ENCODE measurements at places on chromosomes 11 and 22.
A peak's percentile ranks its signal among the peaks of the same experiment; 100 is the strongest.

- DNase-seq, result no peak
These were observed 58.5 kb upstream of the PARVA start for GRCh38 chr11:12318791-12319438.

DNA sequence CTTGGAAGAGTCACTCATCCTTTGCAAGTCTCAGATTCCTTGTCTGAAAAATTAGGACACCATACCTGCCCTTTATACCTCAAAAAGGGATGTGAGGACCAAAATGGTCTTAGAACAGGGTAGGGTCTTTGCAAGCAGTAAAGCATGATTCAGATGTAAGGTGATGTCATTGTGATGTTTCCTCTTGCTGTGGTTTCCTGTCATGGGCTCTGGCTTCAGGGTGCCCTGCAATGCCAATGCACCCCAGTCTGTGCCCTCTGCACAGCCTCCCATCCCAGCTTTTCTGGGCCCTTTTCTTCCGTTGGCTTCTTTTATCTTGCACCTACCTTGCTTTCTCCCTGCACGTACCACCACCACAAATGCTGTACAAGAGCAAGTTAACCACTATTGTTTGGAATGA, 87.8 kb upstream of the NNMT start:
- no peak for DNase-seq

DNA sequence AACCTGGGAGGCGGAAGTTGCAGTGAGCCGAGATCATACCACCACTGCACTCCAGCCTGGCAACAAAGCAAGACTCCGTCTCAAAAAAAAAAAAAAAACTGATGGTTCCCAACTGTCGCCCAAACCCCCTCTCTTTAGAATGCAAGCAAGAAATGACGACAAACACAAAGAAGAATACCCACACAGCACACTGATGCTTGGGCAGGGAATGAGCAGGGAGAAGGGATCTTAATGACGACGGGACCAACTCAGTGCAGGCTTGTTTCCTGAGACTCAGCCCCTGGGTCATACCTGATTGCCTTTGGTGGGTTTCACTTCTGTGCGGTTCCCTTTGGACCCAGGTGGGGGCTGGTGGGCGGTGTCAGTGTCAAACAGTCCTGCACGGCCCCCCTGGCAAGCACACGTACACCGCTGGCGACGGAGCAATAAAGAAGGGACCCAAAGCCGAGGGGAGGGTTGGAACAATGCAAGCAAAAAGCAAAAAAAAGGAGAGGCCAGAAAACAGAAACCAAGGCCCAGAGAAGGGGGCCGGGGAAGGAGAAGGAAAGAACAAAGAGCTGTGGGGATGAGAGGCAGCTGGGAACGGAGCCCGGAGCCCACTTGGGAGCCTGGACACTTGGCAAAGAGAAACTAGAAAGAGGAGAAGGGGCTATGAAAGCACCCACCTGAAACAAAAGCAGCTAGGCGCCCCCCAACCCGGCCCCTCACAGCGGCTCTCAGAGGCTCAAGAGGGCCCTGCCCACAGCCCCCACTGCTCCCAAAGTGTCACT, 99.6 kb downstream of the CELSR1 start:
- DNase-seq, result no peak

DNA sequence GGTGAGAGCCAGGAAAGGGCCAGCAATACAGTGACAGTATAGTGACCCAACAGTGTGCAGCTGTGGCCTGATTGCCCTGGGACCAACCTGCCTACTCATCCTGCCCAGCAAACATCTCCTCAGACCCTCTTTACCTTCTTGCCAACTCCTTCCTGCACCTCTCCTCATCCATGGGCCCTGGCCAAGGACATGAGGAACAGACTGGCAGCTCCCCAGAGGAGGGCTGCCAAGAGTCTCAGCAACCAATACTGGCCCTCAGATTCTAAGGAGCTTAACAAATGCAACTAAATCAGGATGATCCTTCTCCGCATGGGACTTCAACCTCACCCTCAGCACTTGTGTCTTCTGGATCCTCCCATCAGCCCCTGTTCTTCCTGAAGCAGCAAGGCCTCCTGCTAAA, 77.0 kb downstream of the RPL27A start:
- DNase-seq, result no peak

GRCh38 chr22:21020802-21021429, 6.0 kb downstream of the P2RX6 start:
- peak; percentile 38 for DNase-seq

- no peak for DNase-seq
These were observed 204.2 kb downstream of the GRM5 start for GRCh38 chr11:88861618-88862017.

- DNase-seq, result no peak
These were observed 316.9 kb downstream of the JRKL start for GRCh38 chr11:96706761-96707160.

DNA sequence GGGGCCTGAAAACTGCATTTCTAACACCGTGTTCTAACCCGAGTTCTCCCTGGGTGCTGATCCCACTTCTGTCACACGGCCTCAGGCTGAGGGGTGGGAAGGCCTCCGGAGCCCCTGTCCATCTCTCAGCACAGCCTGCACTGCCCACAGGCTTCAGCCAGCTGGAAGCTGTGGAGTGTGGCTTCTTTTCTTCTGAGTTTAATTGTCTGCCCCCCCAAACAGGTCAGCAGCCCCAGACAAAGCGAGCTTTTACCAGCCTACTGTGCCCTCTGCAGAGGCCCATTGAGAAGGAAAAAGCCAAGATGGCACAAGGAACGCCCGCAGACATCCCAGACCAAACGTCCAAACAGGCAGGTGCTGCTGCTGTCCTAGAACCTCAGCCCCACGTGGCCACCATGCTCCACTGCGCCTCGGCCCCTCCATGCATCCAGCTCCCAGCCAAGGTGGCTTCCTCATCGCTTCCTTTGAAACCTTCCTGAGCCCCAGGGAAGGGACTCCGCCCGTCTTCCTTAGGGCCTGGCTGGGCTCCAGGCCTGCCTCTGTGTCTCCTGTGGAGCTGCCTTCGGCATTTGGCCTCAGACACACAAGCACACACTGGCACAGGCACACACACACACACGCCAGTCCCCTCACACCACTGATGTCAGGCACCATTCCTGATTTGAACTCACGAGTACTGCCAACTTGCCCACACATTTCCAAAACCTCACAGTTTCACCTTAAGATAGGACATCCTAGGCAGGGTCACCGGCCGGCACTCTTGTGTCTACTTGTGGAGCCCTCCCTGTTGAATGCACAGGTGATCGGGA, 1.7 kb downstream of the MOB2 start:
- no peak for DNase-seq

GRCh38 chr11:11748706-11749365, 92.9 kb upstream of the USP47 start:
- no peak for DNase-seq

- no peak for DNase-seq
These were observed 17.5 kb downstream of the FAM227A start for GRCh38 chr22:38638728-38639127.

DNA sequence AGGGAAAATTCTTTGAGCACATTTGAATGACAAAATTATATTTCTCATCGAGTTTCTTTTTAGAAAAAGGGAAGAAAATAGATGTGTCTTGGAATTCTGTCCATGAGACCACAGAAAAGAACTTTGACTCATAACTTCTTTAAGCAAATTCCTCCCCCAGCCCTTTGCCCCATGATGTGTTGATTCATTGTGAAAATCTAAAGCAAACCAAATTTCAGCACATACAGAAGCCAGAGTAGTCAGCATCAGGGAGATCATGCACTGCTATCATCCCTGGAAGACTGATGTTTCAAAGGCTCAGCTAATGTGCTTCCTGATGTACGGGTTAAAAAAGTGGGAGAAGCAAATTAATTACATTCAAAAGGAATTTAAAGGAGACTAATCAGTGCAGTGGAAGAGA, 159.7 kb downstream of the FAT3 start:
- no peak for DNase-seq

DNA sequence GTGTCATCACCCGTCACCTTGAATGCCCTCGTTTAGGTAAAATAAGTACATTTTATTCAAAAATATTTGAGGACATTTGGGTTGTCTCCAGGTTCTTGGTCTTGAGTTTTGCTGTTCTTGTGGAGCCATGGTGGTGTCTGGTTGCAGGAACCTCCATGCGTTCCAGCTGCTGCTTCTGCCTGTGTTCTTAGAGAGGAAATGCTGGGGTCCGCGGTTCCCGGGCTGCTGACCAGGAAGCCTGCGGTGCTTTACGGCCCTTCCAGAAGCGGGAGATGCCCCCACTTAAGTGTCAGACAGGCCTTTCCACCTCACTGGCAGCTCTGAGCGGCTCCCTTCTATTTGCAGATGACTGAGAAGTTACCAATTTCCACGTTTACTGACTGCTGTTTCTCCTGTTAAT, 66.8 kb downstream of the LRP5 start:
- peak; percentile 70 for DNase-seq

DNA sequence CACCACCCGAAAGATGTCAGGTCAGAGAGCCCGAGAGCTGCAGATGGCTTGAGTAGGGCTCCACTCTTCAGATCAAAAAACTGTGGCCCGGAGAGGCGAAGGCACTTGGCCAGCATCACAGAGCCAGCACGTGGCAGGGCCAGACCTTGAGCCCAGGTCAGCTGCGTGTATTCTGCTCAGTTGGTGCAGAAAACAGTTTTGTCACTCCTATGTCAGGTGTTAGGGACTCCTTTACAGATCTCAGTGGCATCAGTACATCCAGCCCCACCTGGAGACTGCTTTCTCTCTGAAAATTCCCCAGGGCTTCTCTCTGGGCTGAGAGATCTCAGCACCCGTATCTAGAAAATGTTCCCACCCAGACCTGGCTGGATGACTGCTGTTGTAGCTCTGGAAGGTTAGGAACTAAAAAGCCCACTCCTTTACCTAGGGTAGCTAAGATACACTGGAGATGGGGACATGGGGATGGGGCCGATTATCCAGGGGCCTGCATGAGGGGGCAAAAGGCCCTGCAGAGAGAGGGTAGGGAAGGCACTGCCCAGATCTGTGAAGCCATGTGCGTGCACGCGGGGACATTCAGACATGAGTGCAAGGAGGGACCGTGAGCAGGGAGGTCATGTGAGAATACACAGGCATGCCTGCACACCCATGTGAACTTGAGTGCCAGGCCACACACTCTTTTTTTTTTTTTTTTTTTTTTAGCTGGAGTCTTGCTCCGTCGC, 3.4 kb downstream of the APOA1 start:
- no peak for DNase-seq

- DNase-seq, result peak; percentile 97
These were observed 21.4 kb upstream of the PANX2 start for GRCh38 chr22:50148991-50149721.

DNA sequence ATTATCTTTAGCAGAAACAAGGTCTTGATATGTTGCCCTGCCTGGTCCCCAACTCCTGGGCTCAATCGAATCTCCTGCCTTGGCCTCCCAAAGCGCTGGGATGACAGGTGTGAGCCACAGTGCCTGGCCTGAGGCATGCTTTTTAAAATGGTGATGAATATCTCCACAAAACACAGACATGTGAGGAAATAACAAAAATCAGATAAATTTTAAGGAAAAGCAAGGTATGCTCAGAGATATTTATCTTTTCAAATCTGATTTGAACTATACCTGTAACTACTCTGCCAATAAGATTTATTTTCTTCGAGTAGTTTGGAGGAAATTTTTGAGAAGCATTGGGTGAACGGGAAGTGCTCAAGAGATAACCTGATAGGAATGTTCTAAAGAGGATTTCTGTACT, 35.9 kb upstream of the MMP20 start:
- no peak for DNase-seq

- no peak for DNase-seq
These were observed 36.0 kb downstream of the DEPDC5 start for GRCh38 chr22:31789803-31790202.

GRCh38 chr11:6646071-6646470, 9.5 kb downstream of the DCHS1 start:
- no peak for DNase-seq

- DNase-seq, result no peak
These were observed 19.7 kb upstream of the CDC42EP2 start for GRCh38 chr11:65295001-65295400.

DNA sequence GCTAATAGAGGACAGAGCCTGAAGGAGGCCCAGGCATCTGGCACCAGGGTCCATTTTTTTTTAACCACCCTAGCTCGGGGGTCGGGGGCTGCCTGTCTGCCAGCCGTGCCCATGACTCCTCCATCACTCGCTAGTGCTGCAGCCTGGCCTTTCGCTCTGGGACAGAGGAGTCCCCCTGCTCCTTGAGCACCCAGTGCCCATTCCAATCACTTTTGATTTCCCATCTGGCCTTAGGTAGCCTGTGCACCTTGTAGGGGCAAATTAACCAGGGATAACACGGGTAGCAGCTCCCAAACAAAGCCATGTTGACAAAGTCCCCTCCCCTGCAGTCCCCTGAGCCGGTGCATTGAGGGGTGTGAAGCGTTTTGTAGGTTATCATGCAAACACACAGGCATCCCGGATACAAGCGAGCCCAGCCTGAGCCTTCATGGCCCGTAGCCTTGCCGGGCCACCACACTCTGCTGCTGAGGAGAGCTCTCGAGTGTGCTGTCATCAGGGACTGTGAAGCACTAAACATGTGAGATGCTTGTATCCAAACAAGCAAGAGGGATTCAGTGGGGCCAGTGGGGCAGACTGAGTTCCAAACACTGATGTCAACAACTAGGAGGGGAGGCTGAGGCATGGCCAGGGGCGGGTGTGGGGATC, 208.7 kb downstream of the DSCAML1 start:
- no peak for DNase-seq

GRCh38 chr22:22395245-22395644, 113.3 kb downstream of the ZNF280B start:
- peak; percentile 15 for DNase-seq

DNA sequence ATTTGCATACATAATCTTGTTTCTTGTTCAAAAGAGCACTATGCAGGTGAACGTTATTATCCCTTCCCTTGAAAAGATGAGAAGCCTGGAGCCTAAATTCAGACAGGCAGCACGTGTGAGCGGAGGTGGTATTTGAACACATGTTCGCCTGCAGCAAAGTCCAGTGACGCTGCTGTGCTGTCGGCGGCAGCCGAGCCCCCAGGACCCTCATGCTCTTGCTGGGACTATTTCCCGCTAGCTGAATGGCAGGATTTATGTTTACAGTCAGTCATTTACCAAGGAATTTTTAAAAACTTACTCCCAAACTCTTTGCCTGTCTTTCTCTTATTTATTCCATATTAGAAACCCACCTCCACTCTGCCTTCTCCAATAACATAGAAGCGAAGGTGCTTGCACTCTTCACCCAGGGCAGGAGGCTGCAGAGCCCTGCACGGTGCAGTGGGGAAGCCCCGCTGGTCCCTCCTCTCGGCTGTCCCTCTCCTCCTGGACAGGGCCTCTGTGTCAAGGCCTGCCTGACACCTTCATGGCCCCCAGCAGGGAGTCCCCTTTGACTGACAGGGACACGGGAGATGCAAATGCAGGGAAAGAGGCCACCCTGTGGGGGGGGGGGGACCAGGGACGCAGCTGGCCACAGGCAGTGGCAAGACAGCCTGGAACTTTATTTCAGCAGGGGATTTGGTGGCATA, 528.5 kb upstream of the B3GAT1 start:
- DNase-seq, result no peak

GRCh38 chr22:28743852-28744251, 2.0 kb downstream of the HSCB start:
- DNase-seq, result no peak

- DNase-seq, result peak; percentile 40
These were observed 1.8 kb upstream of the RASD2 start for GRCh38 chr22:35538801-35539321.
